ENCODE measurements at places on chromosomes 5 and 9.

DNA sequence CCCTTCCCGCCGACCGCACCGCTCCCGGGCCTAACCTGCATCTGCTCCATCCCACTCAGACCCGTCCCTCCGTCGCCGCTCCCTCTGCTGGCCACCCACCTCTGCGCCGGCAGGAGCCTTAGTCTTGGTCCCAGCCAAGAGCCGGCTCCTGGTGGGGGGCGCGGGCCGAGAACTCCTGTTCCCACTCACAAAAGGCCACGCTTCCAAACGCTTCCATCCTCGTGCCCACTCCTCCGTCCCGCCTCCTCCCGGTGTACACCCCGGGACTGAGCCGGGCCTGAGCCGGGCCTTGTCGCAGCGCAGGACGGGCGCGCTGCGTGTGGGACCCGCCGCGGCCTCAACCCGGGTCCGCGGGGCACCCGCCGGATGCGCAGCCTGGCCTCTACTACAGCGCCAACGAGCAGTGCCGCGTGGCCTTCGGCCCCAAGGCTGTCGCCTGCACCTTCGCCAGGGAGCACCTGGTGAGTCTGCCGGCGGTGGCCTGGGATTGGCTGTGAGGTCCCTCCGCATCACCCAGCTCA lies 7.5 kb downstream of the ADAMTS13 start:
- DNase-seq: no peak

DNA sequence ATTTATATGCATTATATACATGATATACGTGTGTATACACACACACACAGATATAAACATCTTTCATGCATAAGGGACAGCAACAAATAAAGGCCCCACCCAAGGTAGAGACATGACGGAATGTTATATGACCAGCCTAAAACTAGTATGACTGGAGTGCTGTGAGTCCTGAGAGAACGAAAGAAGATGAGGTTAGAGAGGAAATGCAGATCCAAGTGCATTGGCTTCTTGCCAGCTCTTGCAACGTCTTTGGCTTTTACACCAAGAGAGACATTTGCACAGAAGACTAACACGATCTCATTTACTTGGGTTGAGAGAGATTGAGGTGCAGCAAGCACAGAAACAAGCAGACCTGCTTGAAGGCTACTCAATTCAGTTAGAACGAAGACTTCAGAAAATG lies 23.0 kb downstream of the CDH10 start:
- DNase-seq: no peak

- no peak for DNase-seq
These were observed 26.2 kb downstream of the GRIA1 start for GRCh38 chr5:153516504-153517240.

- no peak for DNase-seq
These were observed 50.8 kb downstream of the GAPVD1 start for GRCh38 chr9:125312411-125312810.

GRCh38 chr5:142725231-142726187 lies 39.6 kb upstream of the FGF1 start:
- DNase-seq: no peak

DNA sequence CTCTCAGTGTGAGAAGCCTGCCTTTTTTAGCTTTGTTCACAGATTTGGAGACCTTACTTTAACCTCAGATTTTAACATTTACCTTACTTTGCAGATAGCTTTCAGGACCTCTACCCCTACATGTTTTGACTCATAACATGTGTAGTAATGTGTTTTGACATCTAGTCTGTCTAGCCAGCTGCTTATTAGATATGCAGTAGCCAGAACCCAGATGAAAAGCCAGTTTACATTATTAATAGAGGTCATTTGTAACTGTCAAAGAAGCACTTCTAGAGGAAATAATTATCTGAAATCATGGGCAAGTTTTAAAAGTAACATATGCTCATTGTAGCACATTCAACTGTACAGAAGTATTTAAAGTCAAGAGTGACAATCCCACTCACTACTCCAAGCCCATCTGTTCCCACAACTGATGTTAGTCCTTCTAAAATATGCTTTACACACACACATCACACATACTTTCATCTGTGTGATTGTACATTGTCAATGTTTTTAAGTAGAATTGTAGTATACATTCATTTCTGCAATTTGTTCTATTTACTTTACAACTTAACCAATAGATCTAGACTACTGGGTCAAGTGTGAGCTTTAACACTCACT lies 71.8 kb upstream of the NIPAL4 start:
- DNase-seq: no peak

DNA sequence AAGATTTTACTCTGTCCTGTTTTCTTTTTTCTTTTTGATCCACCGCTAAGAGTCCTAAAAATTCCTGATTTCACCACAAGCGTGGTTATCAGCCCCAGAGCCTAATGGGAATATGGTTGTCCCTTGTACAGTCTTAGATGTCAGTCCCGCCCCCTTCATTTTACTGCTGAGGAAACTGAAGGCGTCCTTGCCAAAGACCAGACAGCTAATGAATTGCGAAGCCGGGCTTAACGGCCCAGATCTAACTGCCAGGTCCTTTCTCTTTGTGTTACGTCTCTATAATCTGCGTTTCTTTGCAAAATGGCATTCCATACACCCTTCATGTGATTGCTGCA lies 497 bp downstream of the NSA2 start:
- peak; percentile 31 for DNase-seq

GRCh38 chr5:133523961-133524586 lies 88.3 kb downstream of the FSTL4 start:
- no peak for DNase-seq

DNA sequence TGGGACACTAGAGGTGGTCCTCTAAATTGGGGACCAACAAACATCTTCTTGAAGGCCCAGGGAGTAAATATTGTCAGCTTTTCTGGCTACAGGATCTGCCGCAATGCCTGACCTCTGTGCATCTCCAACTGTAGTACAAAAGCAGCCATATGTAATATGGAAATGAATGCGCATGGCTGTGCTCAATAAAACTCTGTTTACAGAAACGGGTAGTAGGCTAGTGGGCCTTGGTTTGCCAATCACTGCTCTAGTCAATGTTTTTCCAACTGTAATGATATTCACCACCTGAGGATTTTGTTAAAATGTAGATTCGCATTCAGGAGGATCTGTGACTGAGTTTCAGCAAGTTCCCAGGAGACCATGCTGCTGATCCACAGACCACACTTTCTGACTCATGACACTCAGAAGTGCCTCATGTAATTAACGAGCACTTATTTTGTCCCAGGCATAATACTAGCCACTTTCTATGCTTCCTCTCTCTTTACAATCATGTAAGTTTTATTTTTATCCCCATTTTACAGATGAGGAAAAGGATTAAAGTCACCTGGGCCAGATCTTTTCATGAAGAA lies 96.9 kb downstream of the MED27 start:
- DNase-seq: no peak

GRCh38 chr9:114367772-114368569 lies 19.8 kb downstream of the AKNA start:
- no peak for DNase-seq

- no peak for DNase-seq
These were observed 66.6 kb upstream of the STXBP1 start for GRCh38 chr9:127545196-127546124.

DNA sequence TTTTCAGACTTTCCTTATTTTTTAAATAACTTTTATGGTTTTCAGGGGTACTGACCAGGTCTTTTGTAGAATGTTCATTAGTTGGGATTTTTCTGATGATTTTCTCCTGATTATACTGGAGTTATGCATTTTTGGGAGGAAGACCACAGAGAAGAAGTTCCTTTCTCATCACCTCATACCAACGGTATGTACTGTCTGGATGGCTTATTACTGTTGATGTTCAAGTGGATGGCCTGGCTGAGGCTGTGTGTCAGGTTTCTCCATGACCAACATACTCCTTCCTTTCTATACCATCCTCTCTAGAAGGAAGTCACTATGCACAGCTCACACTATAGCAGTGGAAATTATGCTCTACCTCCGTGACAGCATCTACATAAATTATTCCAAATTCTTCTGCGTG lies 71.1 kb upstream of the NR3C1 start:
- DNase-seq: no peak

GRCh38 chr9:37295178-37295577 lies 127.3 kb upstream of the GRHPR start:
- DNase-seq: no peak

DNA sequence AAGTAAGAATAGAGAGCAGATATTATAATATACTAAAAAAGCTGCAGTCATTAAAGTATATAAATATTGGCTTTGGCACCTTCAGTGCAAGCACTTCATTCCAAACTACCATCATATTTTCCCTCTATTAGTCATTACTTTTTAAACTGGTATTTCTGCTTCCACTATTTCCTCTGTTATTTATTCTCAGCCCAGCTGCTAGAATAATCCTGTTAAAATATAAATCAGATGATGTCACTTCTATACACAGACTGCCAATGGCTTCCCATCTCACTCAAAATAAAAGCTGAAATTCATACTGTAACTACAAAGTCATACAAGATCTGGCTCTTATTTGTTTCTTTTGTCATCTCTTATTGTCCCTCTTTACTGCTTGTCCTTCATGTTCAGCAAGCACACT lies 432.9 kb downstream of the TLE4 start:
- no peak for DNase-seq

- DNase-seq: no peak
These were observed 172.6 kb upstream of the TUSC1 start for GRCh38 chr9:25850803-25851202.

DNA sequence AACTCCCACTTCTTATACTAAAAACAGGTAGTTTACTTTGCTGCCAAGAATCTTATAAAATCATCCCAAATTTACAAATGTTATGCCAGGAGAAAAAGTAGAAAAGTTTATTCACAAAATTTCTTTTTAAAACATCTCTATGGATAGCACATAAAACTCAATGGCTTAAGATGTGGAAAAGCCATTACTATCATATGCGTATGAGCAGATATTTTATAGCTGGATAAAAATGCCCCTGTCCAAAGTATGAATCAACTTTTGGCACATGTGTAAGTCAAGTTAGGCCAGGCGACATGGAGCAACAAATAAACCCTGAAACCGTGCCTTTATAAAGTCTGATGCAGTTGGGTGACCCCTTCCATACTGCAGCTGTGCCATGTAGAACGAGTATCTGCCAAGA lies 38.6 kb upstream of the FBP1 start:
- no peak for DNase-seq

GRCh38 chr9:71120501-71121247 lies 747 bp downstream of the TRPM3 start:
- no peak for DNase-seq

GRCh38 chr5:138032572-138033385 lies at the start of gene FAM13B:
Gene FAM13B, minus strand, starts transcription at chr5:138033079. Its CDS starts 13,968 bp downstream, at chr5:138019111.
- peak; percentile 79 for DNase-seq

GRCh38 chr5:130501151-130501865 lies 597.0 kb downstream of the CHSY3 start:
- no peak for DNase-seq

- peak; percentile 26 for DNase-seq
These were observed 161.5 kb upstream of the NR4A3 start for GRCh38 chr9:99660191-99660636.

DNA sequence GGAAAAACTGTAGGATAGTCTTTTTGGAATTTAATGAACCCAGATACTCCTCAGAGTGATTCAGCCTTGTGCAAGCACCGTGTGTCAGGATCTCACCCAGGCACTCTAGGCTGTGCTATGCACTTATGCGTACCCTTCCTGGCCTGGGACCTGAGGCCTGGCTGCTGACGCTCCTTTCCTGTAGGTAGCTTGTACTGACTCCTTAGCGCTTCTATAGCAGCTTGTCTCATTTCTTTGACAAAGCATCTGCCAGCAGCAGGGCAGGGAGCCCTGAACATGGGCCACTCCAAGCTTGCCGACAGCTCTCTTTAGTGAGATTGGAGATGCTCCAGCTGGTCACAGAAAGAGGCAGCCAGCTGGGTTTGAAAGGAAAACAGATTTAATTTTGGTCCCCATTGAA lies 147.3 kb downstream of the SGCD start:
- DNase-seq: no peak

DNA sequence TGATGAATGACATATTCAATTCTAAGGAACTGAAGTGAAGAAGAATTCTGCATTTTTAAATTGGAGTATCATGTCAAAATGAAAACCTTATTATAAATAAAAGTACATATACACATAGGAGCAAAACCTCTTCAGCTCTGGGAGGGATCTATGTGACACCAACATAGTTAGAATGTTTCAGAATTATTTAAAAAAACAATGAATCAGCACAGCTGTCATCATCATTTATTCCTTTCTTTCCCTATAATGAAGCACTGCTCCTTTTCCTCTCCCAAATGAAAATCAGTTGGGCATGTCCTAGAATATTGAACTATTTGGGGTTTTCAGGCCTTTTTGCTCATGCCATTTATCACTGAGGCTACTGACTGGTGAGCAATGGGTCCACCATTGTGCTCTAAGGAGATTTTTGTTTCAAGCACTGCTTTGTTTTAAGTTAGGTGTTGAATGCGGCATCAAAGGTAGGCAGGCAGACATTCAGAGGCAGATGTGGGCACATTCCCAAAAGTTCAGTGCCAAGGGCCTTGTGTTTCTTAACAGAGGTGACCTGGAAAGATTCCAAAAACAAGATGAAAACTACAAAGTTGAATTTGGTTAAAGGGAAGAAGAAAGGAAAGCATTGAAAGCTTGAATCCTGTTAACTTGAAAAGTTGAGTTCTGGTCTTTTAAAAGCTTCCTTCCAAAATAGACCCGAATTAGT lies 126.4 kb upstream of the ADAMTSL1 start:
- no peak for DNase-seq

DNA sequence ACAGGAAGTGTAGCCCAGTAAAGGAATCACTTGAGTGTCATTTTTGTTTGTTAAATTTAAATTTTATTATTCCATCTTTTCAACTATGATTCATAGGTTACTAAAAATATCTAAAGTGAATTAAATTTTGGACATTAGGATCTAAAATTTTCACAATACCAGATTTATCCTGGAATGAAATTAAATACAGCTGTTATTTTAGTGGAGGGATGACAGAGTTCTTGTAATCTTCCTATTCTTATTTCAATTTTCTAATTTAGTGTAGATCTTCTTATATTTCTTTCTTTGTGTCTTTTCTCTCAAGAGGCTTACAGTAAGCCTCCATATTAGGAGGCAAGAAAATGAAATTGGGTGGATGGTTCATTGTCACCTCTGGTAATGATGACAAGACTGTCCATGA lies 167.9 kb upstream of the TNC start:
- DNase-seq: no peak

GRCh38 chr5:133232435-133232834 lies 180.6 kb downstream of the HSPA4 start:
- no peak for DNase-seq

DNA sequence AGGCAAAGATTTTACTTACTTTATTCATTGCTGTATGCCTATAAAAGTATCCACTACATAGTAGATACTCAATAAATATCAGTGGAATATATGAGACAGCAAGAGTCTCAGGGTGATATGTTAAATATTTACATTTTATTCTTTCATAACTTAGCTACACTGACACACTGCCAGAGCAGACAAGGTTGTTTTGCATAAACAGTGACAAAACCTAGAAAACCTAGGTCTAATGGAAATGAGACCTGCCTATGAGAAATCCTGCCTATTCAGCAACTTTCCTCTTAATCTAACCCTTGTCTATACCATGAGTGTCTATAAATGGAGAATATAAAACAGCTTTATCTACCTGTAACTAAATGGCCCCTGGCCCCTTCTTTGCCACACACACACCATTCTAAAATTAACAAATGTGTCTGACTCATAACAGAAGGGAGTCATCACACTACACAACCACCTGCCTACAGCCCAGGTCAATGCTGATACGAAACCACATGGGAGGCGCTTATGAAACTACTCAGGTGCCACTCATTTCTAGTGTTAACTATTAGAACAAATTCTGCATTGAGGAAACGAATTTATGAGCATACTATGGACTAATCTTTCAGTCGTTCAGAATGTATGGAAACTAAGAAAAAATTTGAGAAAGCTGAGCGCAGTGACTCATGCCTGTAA lies 60.3 kb downstream of the UBAP2 start:
- DNase-seq: peak; percentile 44

GRCh38 chr9:4012441-4012840 lies 287.4 kb downstream of the GLIS3 start:
- no peak for DNase-seq

Measured in CD4-positive, alpha-beta T cell treated with Interleukin-4 for 4 hours (primary cell).